Stimulated activated CD4-positive, alpha-beta T cell treated with anti-CD3 and anti-CD28 coated beads, Interleukin-1b, Interleukin-23, amount 100 ng/mL, for 48 hours (primary cell): ENCODE measurements at places on chromosomes 12 and 14.

DNA sequence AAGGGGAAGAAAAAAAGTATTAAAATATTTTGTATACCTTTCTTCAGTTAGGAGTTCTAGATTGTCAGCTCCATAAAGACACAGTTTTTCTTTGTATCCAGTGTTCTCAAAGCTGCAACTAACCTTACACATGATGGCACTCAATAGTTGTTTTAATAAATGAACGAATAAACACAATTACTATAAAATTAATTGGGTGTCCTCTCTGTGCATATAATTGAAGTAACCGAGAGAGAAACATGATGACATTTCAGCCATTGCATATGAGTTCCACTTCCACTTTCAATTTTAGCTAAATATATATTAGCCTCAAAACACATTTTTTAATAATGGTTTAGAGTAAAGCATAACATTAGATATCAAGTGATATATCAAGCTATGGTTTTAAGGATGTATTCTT is 671.2 kb downstream of the LRFN5 start:
- DNase-seq, result no peak

- DNase-seq, result no peak
Observed at GRCh38 chr14:56129933-56130332, 11.7 kb downstream of the PELI2 start.

GRCh38 chr12:65500091-65500900 is 221.8 kb downstream of the MSRB3 start:
- no peak for DNase-seq

DNA sequence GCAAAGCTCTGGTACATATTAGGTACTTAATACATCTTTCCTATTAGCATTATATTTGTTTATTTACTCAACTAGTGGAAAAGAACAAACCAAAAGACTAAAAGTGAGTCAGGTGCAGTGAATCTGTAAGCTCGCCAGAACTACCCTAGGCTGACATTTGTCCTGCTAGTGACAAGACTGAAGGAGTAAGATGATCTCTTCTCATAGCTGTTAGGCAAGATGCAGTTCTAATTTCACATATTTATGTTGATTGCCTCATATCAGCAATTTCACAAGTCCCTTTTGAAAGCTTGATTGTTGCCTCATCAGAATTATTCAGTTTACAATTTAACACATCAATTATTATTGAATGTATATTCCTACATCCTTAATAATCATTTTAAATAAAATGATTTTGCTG is 293.0 kb upstream of the NAV3 start:
- no peak for DNase-seq

- DNase-seq, result no peak
Observed at GRCh38 chr12:72753571-72753970, 481.4 kb downstream of the TRHDE start.

DNA sequence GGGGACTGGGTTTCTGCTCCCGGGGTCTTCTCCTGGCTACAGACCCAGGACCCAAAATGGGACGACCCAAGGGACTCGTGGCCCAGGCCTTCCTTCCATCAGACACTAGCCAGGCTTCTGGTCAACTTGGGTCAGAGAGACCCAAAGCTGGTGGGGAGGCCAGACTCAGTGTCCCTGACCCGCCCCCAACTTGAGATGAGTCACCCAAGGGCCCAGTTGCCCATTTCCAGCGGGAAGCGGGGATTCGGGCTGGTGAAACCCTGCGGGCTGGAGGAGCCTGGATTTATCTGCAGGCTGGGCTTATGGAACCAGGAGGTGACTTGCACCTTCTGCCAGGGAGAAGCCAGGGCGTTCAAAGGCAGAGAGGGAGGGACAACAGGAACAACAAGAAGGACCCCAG is 81.5 kb downstream of the RFLNA start:
- no peak for DNase-seq

DNA sequence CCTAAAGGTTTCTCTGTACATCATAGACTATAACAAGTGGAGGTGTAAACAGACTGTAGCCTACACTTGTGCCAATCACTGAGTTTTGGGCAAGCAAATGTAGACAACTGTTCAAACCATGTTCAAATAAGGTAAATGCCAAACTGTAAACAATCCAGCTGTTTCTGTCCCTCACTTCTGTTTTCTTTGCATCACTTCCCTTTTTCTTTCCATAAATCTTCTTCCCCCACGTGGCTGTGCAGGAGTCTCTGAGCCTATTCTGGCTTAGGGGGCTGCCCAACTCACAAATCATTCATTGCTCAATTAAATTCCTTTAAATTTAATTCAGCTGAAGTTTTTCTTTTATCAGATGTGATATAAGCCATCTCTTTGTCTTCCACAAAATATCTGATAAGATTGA is 65.1 kb upstream of the CPM start:
- no peak for DNase-seq

DNA sequence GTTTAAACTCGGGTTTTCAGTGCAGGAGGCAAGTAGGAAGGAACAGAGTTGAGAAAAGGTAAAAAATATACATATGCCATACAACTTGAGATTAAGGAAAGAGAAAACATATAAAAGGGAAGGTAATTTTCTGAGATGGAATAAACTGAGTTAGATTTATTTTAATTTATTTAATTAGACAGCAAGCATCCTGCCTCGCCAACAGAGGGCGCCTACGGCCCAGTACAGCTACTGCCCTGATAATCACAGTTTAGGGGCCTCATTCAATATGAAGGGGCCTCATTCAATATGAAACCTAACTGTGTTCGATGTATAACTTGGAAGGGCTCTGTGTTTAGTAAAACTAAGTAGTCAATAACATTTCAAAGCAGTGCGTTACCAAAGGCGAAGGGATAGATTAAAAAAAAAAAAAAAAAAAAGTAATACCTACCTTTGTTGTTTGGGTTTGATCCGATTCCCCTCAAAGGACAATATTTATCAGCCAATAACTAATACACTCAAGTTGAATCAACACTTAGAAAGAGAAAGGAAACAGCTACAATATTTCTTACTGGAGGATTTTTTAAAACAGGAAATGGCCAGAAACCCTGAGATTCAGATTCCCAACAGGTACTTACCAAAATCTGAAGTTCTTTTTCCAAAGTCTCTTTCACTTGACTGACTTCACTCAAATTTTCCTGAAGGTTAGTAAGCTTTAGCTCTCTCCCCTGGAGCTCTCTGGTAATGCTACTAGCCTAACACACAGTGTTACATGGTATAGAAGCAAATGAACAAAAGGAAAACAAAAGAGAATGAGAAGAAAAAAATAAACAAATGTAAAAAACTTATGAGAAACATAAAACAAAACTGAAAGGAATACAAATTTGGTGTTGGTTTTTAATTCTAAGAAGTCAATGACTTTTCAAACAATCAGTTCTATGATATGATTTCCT is 70.0 kb upstream of the VPS33A start:
- DNase-seq, result peak; percentile 45

DNA sequence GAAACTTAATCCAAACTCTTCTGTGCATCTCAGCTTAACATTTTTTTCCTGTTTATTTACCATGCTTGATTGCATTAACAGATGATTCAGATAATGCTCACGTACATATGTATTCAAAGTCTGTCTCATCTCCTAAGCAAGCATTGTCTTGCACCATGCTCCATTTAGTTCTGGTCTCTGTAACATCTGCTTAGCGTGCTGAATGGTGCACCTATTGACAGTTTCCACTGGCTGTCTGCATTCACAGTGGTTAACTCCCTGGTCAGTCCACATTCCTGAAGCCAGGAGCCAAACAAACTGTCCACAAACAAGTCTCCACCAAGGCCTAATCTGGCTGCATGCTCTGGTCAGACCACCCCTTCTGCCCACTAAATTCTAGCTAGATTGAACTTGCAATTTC is 83.9 kb downstream of the KNTC1 start:
- no peak for DNase-seq

DNA sequence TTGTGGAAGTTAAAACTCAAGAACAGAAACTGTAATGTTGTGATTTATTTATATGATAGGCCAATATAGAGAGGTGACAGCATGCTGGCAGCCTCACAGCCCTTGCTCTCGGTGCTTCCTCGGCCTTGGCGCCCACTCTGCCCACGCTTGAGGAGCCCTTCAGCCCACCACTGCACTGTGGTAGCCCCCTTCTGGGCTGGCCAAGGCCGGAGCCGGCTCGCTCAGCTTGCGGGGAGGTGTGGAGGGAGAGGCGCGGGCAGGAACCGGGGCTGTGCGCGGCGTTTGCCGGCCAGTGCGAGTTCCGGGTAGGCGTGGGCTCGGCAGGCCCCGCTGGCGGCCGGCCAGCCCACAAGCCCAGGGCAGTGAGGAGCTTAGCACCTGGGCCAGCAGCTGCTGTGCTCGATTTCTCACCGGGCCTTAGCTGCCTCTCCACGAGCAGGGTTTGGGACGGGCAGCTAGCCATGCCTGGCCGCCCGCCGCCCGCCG is 65.8 kb upstream of the SLC8A3 start:
- DNase-seq, result no peak

DNA sequence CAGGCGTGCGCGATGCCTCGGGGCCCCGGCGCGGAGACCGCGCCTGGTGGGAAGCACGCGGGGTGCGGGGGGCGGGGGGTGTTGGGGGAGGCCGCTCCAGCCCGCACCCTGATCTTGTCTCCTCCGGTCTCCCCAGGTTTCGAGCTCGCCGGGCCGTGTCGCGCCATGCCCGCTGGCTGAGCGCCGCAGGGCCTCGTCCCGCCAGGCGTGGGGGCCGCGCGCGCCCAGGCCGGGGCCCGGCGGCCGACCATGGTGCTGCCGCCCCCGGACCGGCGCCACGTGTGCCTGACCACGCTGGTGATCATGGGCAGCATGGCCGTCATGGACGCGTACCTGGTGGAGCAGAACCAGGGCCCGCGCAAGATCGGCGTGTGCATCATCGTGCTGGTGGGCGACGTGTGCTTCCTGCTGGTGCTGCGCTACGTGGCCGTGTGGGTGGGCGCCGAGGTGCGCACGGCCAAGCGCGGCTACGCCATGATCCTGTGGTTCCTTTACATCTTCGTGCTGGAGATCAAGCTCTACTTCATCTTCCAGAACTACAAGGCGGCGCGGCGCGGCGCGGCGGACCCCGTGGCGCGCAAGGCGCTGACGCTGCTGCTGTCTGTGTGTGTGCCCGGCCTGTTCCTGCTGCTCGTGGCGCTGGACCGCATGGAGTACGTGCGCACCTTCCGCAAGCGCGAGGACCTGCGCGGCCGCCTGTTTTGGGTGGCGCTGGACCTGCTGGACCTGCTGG is 2.4 kb downstream of the TMEM121 start:
- peak; percentile 66 for DNase-seq

- DNase-seq, result no peak
Observed at GRCh38 chr12:132248453-132249167, 80.8 kb downstream of the GALNT9 start.

DNA sequence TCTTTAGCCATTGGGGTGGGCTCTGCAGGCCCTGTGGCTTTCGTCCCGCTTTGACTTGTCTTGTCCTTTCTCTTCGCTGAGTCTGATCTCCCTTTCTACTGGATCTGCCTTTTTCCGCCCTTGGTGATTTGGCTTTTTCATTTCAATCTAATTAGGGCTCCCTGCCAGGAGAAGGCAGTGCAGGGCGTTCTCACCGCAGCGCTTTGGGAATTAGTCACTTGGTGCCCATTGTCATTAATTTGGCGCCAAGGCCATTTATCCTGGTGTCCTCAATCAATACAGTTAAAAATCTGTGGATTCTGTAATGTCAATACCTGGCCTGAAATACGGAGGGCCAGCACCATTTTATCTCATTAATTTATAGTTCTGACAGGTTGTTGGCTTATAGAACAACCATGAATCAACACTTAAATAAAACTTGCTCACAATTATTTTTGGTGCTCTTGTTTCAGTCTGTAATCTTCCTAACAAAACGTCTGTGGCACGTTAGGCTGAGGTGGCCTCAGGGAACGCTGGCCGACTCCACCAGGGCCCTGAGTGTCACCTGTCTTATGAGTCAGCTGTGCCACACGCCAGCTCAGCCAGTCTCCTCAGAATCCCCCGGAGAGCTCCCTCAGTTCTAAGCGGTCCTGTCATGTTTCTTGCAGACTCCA is 115.7 kb downstream of the BEGAIN start:
- DNase-seq, result no peak

DNA sequence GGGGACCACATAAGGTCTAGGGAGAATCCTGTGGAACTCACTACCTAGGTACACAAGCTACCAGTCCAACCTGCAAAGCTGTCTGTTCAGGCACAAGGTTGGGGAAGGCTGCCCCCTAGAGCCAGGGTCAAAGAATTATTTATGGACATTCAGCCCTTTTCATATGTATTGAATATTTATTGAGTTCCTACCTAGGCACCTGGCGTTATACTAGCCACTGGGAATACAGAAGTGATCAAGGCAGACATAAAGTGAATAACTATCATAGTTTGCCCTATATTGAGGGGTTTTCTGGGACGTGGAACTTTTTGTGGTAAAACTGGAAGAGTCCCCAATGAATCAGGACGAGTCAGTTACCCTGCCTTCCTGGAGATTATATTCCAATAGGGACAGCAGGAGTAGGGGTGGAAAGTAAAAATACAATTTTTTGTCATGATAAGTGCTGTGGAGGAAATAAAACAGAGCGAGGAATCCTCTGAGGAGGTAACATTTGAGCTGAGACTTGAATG is 5.8 kb upstream of the SLC48A1 start:
- DNase-seq, result peak; percentile 69

DNA sequence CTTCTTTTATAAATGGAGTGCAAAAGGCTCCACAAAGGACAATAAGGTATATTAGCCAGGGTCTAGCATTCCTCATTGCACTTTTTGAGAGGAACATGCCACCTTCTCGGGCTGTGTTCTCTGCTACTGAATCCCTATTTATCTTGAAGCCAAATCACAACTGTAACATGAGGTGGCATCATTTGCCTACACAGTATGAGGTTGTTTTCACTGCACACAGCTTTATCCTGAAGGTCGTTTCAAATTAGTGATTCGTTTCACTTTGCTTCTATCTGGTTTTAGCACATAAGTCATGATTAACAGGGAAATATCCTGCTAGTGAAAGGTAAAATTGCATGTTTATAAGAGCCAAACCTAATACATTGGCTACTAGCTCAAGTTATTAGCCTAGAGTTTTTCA is 153.8 kb downstream of the SLC35F4 start:
- no peak for DNase-seq

DNA sequence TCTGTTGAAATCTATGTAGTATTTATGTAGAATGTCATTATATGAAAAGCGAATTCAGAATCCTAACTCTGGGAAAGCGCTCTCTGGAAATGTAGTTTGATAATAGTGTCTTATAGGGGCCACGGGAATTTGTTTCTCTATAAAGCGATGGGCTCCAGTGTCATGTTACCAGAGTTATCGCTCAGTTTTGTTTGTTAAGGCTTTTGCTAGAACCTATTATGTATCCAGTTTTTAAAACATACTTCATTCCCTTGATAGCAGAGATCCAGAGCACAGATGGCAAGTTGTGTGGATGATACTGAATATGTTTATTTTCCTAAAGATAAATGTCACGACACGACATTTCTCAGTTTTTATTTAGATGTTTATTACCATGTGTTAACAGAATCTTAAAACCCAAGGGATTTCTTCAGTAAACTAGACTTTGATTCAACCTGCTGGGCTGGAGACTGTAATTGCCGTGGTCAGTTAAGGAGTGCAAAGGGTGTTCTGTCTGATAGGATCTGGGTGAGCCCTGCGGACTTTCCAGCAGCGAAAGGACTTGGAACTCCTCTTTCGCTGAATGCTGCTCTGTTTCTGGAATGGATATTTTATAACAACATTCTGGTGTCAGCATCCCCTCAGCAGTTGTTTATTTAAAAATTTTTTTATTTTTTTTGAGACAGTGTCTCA is 1.7 kb upstream of the DNAH10 start:
- no peak for DNase-seq

- DNase-seq, result no peak
Observed at GRCh38 chr12:46152456-46152855, 116.4 kb downstream of the SLC38A1 start.

- peak; percentile 55 for DNase-seq
Observed at GRCh38 chr12:67759829-67760228, 111.3 kb downstream of the DYRK2 start.
